ENCODE measurements at places on chromosomes 1 and 21.

- DNase-seq, result no peak
These were observed 77.0 kb downstream of the HMCN1 start for GRCh38 chr1:185811073-185811709.

DNA sequence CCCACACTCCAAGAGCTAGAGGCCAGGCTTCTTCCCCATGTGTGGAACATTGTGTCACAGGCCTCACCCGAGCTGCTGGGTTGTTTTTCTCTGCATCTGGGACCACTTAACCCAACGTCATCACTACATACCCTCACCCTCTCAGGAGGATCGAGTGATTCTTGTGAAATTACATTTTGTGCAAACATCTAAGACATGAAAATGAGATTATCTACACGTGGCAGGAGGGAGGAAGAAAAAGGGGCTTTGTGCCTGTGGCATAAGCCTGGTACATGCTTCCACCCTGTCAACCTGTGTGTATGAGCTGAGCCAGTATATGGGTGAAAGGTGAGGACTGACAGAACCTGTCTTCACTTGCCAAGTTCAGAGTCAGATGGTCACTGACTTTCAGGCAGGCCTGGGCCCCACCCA is 1.6 kb downstream of the CPT2 start:
- DNase-seq, result no peak

GRCh38 chr1:59044535-59045121 is 252.3 kb upstream of the FGGY start:
- DNase-seq, result no peak

- DNase-seq, result no peak
These were observed 21.6 kb downstream of the ROR1 start for GRCh38 chr1:63795455-63795854.

GRCh38 chr1:208003241-208003640 is 92.3 kb upstream of the CD34 start:
- DNase-seq, result no peak

DNA sequence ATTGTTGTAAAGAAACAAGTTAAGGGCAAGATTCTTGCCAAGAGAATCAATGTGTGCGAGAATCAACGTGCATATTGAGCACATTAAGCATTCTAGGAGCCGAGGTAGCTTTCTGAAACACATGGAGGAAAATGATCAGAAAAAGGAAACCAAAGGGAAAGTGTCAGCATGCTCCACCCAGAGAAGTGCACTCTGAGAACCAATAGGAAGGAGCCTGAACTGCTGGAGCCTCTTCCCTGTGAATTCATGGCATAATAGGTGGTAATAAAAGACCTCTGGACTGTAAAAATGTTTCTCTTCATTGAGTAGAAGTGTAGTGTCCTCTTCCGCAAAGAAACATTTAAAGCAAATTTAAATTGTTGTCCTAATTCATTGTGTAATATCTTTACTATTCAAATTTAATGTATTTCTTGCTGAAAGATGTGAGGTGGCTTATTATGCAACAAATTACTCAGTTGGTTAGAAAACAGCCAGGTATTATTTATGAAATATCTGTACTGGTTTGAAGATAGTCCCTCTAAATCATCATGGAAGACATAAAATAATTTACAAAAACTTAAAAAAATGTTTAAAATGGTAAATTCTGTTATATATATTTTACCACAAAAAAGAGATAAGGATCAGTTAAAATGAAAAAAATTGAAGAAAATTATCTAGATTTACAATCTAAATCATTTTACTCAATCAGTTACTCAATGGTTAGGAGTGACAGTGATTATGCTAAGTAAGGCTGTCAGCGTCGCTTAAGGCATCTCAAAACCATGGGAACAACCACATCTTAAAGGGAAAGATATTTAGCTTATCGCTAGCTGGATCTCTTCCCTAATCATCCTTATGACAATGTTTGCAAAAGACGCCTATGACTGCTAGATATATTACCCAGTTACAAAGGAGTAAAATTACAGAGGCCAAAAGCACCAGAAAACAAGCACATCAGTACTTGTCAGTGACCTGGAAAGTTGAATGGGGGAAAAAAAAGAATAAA is 31.3 kb downstream of the NVL start:
- DNase-seq, result no peak

DNA sequence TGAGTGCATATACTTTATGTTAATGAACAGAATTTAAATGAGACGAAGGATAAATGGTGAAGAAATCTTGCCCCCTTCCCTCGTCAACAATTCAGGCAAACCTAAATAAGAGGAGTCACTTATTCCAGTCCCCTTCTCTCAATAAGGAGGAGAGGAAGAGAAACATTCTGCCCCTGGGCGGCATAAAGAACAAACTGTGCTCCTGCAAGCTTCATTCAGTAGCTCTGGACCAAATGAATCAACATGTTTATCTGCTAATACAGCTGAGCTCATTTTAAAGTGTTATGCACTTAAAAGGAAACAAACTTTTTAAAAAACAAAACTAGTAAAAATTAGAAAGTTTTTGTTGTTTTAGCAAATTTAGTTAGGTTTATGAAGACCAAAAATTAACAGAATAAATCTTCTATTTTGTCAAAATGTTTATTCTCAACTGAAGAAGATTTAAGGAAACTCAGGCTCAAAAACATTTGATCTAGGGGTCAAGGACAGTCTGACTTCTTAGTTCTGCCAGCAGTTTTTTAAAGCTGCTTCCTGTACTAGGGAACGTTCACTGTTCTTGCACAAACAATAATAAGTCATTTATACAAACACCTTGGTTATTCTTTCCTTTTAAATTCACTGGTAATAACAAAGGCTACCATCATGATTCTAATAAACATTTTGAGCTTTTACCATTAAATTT is 58.3 kb downstream of the AKT3 start:
- no peak for DNase-seq

- DNase-seq, result no peak
These were observed 26.0 kb downstream of the RNASEL start for GRCh38 chr1:182563095-182563494.

GRCh38 chr1:26706315-26706714 is 10.5 kb downstream of the ARID1A start:
- no peak for DNase-seq

- peak; percentile 84 for DNase-seq
These were observed 351.0 kb upstream of the B3GALT2 start for GRCh38 chr1:193537266-193538002.

DNA sequence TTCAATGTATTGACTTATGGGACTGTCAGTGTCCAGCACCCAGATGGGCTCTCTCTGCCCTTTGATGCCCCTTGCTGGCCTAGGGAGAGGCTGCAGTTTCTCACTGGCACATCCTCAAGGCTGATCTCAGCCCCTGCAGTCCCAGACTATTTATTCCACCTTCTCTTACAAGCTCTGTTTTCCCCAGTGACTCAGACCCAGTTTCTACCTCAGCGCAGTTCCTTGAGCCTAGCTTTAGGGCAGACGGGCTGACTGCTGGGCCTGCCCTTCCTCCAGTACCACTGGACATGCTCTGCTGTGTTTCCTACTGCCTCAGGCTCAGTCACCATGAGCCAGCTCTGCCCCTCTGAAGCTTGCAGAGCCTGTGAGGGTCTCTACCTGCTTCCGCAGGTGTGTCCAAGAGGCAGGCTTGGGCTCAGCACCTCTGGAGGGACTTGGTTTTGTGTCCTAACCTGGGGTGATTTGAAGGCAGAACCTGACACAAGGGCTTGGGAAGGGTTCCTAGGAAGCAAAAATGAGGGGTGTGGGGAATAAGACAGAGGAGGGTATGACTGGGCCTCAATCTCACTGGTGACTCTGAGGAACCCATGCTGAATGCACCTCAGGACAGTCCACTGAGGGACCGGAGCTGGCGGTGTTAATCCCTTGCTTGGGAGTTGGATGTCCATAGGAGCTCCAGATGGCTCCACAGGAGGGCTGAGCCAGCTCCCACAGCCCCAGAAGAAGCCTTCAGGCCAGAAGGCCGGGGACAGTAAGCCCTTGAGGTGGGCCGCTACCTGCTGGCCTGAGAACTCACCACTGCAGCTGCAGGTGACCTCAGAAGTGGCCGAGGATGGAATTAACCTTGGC is 689.9 kb downstream of the MATN1 start:
- no peak for DNase-seq

- no peak for DNase-seq
These were observed 23.8 kb downstream of the PTTG1IP start for GRCh38 chr21:44849616-44850130.

- no peak for DNase-seq
These were observed 17.7 kb upstream of the KLHDC8A start for GRCh38 chr1:205374210-205375078.

DNA sequence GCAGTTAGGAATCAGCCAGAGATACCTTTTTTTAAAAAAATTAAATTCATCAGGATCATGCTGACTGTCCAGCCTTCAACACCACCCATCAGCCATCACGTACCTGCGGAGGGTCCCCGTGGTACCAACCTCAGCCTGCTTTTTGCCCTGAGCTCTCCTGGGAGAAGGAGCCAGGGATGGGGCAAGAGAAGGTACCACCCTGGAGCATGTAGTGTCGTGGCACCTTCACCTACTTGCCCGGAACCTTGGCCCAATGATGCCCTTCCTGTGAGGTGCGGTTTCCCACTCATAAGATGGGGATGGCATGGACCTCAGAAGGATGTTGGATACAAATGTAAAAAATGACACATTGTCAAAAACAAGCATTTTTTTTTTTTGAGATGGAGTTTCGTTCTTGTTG is 88.4 kb upstream of the C1orf174 start:
- no peak for DNase-seq

GRCh38 chr1:222616525-222616924 is 1.4 kb upstream of the MIA3 start:
- DNase-seq, result no peak

GRCh38 chr21:15058854-15059263 is 5.9 kb downstream of the NRIP1 start:
- DNase-seq, result no peak

GRCh38 chr1:84363019-84363418 is 35.3 kb upstream of the DNASE2B start:
- no peak for DNase-seq

GRCh38 chr1:214464445-214465287 is 86.7 kb downstream of the PTPN14 start:
- DNase-seq, result no peak

GRCh38 chr1:74952786-74953185 is 181.4 kb upstream of the LHX8 start:
- DNase-seq, result no peak

GRCh38 chr1:2468540-2468939 is 7.5 kb upstream of the PLCH2 start:
- DNase-seq, result no peak

DNA sequence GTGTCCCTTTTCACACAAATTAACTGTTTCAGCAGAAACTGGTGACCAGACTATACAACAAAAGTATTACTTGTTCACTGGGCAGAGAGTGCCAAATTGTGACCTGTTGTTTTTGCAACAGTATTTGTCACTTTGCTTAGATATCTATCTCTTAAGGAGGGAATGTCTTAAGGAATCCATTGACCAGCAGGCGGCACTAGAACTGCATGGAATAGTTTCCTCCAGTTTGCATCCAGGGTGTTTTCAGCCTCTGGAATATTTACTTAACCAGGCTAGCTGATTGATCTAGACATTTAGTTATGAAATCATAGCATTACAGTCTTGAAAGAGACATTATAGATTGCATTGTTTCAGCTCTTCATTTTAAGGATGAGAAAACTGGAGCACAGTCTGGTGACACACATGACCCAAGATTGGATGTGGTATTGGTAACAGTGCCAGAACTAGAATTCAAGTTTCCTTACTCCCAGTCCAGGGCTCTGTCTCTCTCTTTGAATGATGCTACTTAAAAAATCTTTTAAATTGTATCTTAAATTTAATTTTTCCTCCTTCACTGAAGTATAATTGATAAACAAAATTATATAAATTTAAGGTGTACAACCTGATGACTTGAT is 16.9 kb downstream of the RPTN start:
- peak; percentile 55 for DNase-seq

GRCh38 chr1:75723989-75724471 is 479 bp upstream of the ACADM start:
- peak; percentile 86 for DNase-seq

- no peak for DNase-seq
These were observed 60.1 kb upstream of the SMYD2 start for GRCh38 chr1:214220891-214221290.

GRCh38 chr1:229842302-229843255 is 216.5 kb downstream of the URB2 start:
- DNase-seq, result no peak

DNA sequence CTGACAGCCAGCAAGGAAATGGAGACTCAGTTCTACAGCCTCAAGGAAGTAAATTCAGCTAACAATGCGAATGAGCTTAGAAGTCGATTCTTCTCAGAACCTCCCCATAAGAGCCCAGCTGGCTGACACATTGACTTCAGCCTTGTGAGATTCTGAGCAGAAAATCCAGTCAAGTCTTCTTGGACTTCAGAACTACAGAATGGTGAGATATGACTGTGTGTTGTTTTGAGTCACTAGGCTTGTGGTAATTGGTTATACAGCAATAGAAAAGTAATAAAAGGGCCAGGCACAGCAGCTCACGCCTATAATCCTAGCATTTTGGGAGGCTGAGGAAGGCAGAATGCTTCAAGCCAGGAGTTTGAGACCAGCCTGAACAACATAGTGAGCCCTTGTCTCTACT is 161.8 kb upstream of the IVNS1ABP start:
- DNase-seq, result no peak

Measured in activated CD4-positive, alpha-beta T cell treated with anti-CD3 and anti-CD28 coated beads for 36 hours (primary cell).